GF-D8 (cell line): ENCODE measurements at places on chromosomes 7 and 10.

DNA sequence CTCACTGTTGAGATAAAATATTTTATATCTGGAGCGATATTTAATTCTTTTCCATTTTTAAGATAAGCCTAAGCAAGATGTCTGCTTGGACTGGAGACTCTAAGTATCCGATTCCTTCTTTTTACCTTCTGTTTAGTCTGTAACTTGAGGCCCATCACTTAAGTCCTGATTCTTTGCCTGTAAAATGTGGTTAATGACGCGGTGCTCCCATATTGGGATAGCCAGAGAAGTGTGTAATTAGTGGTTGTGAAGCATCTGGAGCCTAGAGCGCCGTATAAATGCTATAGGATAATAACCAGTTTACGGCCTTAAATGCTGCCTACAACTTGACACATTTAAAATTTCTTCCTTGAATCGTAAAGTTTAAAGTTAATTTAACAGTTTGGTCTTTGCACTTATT is 132.9 kb downstream of the CHN2 start:
- no peak for DNase-seq

GRCh38 chr10:18340496-18341051 is 200.3 kb downstream of the CACNB2 start:
- DNase-seq = no peak

- no peak for DNase-seq
These were observed 50.0 kb upstream of the KCNMA1 start for GRCh38 chr10:77687621-77688020.

DNA sequence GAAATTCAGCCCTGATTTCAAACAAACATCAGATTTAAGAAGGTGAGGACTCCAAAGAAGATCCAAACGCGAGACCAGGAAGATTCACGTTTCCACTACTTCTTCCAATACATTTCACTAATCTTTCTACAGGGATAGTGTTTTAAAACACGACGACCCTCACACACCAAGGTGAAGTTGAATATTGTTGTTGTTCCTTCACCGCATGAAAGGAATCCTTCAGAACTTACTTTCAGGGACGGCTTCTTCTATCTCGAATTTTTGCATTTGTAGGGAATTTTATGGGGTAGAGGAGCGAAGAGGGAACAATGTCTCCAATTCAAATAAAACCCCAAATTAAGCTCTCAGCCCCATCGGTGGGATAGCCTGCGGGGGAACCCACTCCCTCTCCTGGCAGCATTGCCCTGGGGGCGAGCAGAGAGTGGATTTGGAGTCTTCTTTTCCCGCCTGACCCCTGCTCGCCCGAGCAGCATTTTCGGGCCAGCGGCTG is 1.5 kb upstream of the GATA3 start:
- no peak for DNase-seq

DNA sequence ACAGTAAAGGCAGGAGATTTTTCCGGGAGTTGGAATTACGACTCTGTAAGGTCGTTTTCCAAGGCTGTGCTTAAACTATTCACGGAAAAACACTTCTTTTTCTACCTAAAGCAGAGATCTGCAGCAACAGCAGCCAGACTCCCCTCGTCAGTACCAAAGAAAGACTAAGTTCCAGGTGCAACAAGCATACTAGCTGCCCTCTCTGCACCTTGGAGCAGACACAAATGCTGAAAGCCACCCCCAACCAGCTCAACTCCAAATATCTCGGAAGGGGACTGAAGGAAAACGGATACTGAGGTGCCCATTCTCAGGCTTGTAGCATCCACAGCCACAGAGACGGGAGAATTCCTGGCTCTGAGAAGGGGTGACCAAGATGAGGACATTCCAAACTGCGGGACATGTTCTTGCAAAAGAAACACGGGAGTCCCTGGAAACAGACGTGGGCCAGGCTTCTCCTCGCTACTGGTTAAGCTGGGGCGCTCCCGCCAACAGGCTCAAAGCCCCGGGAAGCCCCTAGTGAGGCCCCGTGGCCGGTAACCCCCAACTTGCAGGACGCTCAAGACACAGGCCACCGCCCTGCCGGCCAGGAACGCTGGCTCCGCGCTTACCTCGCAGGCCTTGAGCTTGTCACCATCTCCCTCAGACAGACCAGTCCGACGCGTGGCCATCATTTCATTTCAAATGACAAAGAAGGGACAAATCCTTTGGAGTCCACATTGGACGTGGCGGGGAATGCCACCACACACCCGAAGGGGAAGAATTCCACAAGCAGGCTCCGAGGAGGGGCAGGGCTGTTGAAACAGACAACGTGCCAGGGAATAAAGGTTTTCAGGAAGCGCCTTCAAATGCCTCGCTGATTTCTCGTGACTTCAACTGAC is 2.2 kb downstream of the ARHGAP21 start:
- no peak for DNase-seq

DNA sequence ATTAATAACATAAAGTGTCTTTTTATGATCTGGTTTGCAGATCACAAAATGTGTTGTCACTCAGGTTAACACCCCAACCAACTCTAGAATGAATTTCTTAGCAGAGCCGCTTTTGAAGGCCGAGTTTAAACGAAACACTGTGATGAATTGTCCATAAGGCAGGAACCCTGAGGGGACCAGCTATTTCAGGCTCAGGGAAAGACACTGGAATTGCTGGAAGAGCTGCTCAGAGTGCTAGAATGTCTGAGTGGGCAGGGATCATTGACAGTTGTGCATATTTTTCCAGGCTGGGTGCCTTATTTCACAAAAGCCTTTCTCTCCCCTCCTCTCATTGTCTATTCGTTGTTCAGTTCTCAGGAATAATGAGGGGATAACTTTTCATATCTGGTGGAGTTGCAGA is 68.7 kb upstream of the PRKG1 start:
- DNase-seq = no peak

GRCh38 chr10:12829831-12830390 is 171.6 kb downstream of the CCDC3 start:
- no peak for DNase-seq

DNA sequence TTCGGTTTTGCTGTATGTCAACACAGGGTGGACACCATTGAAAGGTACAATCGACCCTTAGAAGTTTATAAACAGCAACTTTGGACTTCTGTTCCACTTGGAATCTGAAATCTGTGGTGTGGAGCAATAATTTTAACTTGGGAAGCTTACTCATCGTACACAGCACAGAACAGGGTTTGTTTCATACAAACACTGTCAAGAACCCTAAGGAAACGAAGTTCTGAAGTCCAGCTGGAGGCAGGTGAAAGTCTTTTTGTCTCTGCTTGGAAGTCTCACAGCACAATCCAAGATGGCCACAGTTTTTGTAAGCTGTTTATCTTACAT is 31.5 kb downstream of the NMT2 start:
- DNase-seq = no peak

DNA sequence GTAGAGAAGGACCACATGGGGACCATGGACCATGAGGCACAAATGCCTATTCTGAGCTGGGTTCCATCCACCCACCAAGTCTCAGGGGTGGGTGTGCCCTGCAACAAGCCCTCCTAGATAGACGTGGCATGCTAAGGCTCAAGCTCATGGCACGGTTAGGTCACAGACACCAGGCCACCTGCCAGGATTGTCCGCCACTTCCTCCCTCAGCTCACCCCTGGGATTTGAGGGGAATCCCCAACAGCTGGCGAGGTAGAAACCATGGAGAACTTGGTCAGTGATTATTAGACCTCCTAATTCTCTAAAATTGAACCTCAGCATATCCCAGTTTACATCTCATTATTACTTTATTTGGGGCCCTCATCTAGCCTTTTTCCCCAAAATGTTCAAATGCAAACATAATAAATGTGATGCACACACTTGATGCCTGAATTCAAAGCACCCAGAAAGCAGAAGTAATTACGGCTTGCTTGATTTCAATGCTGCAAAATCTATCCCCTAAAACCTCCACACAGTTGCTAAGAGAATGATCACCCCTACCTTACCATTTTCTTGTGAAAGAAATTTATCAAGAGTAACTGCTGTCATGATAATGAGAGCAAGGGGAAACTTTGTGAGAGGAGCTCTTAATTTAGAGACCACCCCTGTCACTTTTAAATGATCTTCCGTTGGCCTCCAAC is 366.6 kb upstream of the PFKP start:
- DNase-seq = no peak
